Kidney (tissue), 22 donors: ENCODE measurements at places on chromosomes 6 and 20. TPM values are rescaled to one million over a fixed set of nuclear protein-coding genes. Genes with fewer than 3 reads are reported as not detected.

DNA sequence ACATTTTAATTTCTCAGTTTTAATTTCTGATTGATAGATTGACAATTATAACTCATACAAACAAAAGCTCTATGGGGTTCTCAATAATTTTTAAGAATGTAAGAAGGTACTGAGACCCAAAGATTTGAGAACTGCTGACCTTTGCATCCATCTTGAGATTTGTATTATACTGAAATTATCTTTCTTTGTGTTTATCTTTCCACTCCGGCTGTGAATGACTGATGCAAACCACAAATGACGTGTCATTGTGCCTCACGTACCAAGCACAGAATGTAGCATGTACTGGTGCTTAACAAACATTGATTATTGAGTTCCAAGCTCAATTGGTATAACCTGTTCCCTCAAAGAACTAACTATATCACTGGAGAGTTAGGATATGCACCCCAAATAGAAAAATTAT, 152.1 kb upstream of the SMLR1 start:
- no peak for DNase-seq

Gene KIF16B
- polyA plus RNA-seq: 15.0 TPM

Gene BEND6
- 0.86 TPM for polyA plus RNA-seq

GRCh38 chr6:129981598-129981997, 36.8 kb upstream of the L3MBTL3 start:
- no peak for DNase-seq

Gene RBPJL
- not detected for polyA plus RNA-seq

GRCh38 chr6:142842418-142843261, 102.3 kb downstream of the HIVEP2 start:
- no peak for DNase-seq

DNA sequence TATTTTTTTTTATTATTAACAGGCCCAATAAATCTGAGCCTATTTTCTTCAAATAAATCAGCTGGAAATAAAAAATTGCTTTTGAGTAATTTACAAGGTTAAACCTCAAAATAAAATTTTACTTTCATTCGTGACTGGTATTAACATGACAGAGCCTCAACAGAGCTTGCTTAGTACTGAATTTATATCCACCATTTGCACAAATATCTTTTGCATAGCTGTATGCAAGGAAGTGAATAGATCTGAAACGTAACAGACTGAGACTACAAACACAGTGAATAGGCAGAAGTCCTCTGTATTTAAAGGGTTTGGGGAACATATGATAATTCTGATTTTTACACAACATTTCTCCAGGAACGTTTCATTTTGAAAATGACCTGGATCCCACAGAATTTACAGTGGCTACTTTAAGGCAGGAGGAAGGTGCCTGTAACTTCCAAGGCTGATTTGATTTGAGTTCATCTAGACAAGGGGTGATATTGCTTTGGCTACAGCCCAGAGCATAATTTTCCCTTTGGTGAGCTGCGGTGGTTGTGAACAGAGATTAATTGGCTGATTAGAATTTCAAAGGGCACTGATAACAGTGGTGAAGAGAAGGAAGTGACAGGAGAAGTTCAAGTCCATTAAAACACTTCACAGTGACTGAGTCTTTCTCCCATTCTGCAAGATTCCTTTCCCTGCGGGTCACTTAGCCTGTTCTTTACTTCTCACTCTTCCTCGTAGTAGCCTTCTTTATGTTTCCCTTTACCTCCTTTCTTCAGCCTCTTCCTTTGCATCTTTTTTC, 121.2 kb upstream of the SASH1 start:
- no peak for DNase-seq

Gene TRAPPC3L
- not detected for polyA plus RNA-seq

Gene SAMD10
- polyA plus RNA-seq: 8.5 TPM

DNA sequence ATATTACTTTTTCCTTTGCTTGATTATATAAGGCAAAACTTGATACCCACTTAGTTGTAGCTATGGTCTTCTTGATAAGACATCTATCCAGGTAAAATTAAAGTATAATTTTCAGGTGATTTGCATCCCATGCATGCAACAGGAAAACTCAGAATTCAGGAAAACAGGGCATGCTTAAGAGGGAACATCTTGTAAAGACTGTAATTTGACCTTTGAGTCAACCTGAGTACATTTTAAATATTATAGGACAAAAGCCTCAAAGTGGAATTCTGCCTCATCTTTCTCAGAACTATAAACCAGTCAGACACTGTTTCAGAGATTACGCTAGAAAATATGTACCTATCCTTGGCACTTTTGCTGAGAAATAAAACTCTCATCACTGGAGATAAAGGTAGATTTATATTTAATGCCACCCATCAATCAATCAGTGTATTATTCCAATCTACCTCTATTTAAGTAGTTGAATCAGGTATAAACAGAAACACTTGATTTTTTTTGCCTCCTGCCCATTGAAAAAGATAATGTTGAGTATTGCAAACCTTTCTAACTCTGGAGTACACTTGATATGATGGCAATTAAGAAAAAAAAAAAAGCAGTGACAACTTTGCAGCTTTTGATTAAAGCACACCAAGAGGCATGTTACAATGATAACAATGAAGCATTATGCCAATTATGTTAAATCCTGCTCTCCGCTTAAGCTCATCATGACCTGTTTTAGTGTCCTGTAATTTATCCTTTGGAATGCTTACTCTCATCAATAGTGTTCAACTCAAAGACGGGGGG, 2.8 kb downstream of the CITED2 start:
- DNase-seq: no peak

Gene MTRF1L
- 19.2 TPM for polyA plus RNA-seq

DNA sequence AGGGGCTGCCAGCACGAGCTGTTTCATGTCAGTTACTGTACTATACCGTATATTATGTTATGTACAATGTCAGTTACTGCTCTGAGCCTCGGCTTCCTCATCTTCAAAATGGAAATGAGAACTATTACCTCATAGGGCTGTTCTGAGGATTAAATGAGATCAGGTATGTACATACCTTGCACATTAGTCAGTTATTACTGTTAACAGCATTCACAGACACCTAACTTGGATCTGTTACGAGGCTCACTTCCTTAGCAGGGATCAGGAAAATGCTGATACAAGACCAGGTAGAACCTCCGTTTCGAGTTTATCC, 69.7 kb upstream of the TBC1D7 start:
- no peak for DNase-seq

DNA sequence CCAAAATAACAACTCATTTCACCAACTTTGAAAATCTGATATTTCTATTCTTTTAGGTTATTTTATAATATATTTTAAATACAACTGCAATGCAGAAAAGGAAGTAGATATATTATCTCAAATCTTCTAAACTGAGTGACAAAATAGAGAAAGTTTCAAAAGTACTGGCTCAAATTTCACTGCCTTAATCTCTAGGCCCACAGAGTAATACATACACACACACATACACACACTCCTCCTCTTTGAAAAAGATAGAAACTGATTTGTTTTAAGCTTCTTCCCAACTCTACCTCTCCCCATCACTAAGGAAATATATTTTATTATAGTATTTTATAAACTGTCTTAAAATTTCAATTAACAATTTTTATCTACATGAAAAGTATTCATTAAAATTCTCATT, 36.2 kb downstream of the ARHGAP18 start:
- no peak for DNase-seq

GRCh38 chr6:156533872-156534524, 243.2 kb upstream of the ARID1B start:
- DNase-seq: no peak
